Uterus (tissue), 4 donors: ENCODE measurements at places on chromosomes 5 and 9. TPM values are rescaled to one million over a fixed set of nuclear protein-coding genes. Genes with fewer than 3 reads are reported as not detected.

The SDHA gene
- total RNA-seq: 80.1 TPM

The NXNL2 gene
- total RNA-seq: 6.9 TPM

The TMEM171 gene
- total RNA-seq: not detected

The FAM221B gene
- not detected for total RNA-seq

The RNF208 gene
- not detected for total RNA-seq

The ZBTB43 gene
- total RNA-seq: 18.2 TPM

The SIT1 gene
- 0.21 TPM for total RNA-seq

The INIP gene
- 15.2 TPM for total RNA-seq

The PLPPR1 gene
- 0.41 TPM for total RNA-seq

The OR1L8 gene
- total RNA-seq: 0.27 TPM

The SHC3 gene
- total RNA-seq: 3.5 TPM

The HSPB3 gene
- total RNA-seq: 1.7 TPM

The KIF4B gene
- 0.07 TPM for total RNA-seq

The LOX gene
- 78.3 TPM for total RNA-seq

The TNPO1 gene
- 209 TPM for total RNA-seq
